ENCODE measurements at places on chromosomes 6 and 20. TPM values are rescaled to one million over a fixed set of nuclear protein-coding genes. Genes with fewer than 3 reads are reported as not detected.

DNA sequence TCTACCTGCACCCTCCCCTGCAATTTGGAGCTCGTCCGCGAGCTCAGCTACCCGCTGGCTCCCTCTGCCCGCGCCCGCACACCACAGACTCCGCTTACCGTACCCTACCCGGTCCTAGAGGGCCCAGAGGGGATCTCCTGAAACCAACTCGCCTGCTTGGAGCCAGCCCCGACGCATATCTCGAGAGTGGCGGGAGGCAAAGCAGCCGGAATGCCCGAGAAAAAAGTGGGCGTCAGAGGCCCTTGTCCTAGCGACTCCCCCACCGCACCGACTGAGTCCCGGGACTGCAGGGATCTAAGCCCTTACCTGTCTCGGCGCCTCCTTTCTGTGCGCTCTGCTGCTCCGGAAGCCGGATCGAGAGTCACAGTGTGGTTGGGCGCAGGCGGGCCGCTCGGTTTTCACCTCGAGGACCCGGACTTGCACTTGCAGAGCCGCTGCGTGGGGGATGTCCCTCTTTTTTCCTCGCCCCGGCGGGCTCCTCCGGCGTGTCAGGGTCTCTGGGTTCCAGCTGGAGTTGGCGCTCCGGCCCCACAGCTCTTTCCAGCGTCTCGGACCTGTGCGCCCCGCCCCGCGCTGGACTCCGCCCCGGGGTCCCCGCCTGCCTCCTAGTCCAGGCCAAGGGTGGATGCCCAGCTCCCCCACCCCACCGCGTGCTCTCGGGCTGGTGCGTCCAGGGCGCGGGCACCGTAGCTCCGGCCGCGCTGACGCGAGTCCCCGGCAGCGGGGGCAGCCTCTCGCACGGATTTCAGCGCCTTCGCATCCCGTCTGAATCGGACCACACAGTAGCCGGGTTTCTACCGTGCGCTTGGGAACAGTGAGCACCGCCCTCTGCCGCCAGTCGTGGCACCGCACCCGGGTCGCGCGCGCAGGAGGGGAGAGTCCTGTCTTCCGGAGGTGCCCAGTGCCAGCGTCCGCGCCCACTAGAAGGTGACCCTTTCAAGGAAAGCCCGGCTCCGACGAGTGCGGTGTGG, at the start of gene PROKR2:
TSS of gene PROKR2 (minus strand) at position 767 of the 971 bp plus-strand sequence. CDS start 2,585 bp downstream, outside the sequence.
- H3K27me3 ChIP-seq = peaks cover 56% of the 10 kb centered on the region
- peaks cover 10% of the 10 kb centered on the region for H3K4me1 ChIP-seq
- peak within 1 kb of the TSS; percentile 32 for H3K4me3 ChIP-seq
- H3K36me3 ChIP-seq = peaks cover 1% of the 10 kb centered on the region
- H3K27ac ChIP-seq = no peak within 1 kb of the TSS

GRCh38 chr6:31819871-31820299, 4.5 kb downstream of the HSPA1A start:
- no peak for DNase-seq
- H3K36me3 ChIP-seq = peaks cover 6% of the 10 kb centered on the region
- H3K27me3 ChIP-seq = no peaks in the 10 kb centered on the region

GRCh38 chr20:62428002-62428372, 648 bp upstream of the RBBP8NL start:
- no peak overlapping the region for H3K4me3 ChIP-seq
- no peaks in the 10 kb centered on the region for H3K4me1 ChIP-seq
- H3K36me3 ChIP-seq = no peaks in the 10 kb centered on the region
- H3K27me3 ChIP-seq = no peaks in the 10 kb centered on the region
- no peak for DNase-seq

- peak overlapping the region; percentile 88 for H3K4me3 ChIP-seq
- no peaks in the 10 kb centered on the region for H3K27me3 ChIP-seq
- peak; percentile 93 for DNase-seq
- H3K36me3 ChIP-seq = peaks cover 22% of the 10 kb centered on the region
Observed at GRCh38 chr6:33430991-33431879, 11.4 kb downstream of the SYNGAP1 start.

DNA sequence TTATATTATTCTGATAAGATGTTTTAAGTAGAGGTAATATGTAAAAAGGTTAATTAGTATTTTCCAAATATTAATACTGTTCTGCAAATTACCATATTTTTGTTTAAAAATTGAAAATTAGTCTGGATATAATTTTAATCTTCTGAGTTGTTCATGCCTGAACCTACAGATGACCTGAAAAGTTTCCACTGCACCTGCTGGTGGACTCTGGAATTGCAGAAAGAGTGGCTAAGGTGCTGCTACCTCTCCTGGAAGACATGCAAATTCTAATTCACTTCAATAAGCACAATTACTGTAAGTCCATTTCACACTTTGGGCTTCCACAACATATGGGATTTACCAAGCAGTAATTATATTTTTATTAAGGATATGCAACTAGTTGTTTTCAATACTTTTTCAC, 77.7 kb upstream of the OLIG3 start:
- no peaks in the 10 kb centered on the region for H3K36me3 ChIP-seq
- H3K4me1 ChIP-seq = no peaks in the 10 kb centered on the region
- no peak overlapping the region for H3K4me3 ChIP-seq
- no peak overlapping the region for H3K27ac ChIP-seq
- DNase-seq = peak; percentile 80
- H3K27me3 ChIP-seq = peaks cover 2% of the 10 kb centered on the region

DNA sequence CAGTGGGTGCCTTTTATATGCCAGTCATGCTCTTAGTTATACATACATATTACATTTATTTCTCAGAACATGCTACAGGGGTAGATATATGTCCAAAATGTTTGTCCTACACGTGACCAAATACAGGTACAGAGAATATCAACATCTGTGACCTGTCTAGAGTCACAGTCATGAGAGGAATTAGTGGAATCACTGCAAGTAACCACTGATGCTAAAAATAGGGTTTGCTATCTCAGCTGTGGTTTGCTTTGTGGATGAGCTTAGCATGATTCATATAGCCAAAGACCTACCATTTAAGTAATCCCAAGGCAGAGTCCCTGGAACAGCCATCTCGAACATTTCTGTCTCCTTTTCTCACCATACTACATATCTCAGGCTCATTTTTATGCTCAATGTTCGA, 32.3 kb downstream of the GSTA3 start:
- no peak for DNase-seq
- H3K4me3 ChIP-seq = no peak overlapping the region
- peaks cover 3% of the 10 kb centered on the region for H3K4me1 ChIP-seq
- peaks cover 4% of the 10 kb centered on the region for H3K27me3 ChIP-seq
- H3K27ac ChIP-seq = no peak overlapping the region
- H3K36me3 ChIP-seq = no peaks in the 10 kb centered on the region

GRCh38 chr6:26195376-26195923, 108.2 kb downstream of the HFE start:
- peak; percentile 93 for DNase-seq
- no peaks in the 10 kb centered on the region for H3K27me3 ChIP-seq
- peak overlapping the region; percentile 96 for H3K27ac ChIP-seq
- H3K36me3 ChIP-seq = peaks cover 21% of the 10 kb centered on the region

DNA sequence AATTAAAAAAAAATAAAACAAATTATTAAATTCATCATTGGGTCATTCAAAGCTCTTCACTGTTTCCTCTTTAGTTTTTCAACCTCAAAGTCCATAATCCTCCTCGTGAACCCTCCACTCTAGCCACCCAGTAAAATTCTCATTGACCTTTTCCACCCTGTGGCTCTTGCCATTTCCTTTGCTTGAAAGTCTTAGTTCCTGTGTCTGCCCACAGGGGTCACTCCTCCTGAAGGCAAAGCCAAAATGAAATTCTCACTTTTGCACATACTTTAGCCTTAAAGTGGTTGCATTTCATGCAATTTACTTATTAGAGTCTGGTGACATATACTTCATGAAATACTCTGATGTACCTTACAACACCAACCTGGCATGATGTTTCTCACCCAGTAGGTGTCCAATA, 263.7 kb downstream of the BMP2 start:
- DNase-seq = no peak
- H3K4me3 ChIP-seq = no peak overlapping the region
- H3K4me1 ChIP-seq = no peaks in the 10 kb centered on the region
- H3K27ac ChIP-seq = no peak overlapping the region
- H3K27me3 ChIP-seq = no peaks in the 10 kb centered on the region
- H3K36me3 ChIP-seq = no peaks in the 10 kb centered on the region

DNA sequence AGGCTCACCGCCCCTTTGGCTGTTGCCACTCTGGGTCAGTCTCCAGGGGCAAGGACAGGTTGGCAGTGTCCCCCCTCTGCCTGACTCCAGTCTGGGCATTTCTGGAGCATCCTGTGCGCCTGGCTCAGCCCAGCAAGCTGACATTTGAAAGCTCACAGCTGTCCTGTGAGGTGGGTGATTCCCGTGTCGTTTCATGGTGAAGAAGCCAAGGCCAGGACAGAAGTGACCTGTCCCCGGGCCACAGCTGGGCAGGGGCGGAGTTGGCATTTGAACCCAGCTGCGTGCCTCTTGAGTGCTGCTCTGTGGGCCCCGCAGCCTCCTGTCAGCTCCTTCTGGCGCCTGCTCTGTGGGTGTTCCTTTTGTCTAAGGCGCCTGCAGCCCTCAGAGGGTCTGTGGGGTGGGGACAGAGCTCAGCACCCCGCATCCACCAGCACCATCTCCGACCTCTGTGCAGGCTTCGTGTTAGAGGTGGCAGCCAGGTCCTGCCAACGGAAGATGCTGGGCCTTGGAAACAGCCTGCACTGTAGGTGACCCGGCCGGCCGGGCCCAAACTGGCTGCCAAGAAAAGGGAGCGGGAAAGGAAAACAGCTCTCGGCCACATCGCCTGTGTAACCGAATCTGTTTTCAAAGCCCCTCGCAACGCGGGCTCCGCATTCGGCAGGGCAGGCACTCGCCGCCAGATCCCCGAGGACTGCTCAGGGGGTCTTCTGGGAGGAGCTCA, 5.8 kb upstream of the GATA5 start:
- H3K27me3 ChIP-seq = peaks cover 60% of the 10 kb centered on the region
- H3K36me3 ChIP-seq = no peaks in the 10 kb centered on the region
- no peak for DNase-seq
- H3K4me1 ChIP-seq = peaks cover 6% of the 10 kb centered on the region
- no peak overlapping the region for H3K27ac ChIP-seq

GRCh38 chr6:31779908-31780307, 2.8 kb upstream of the VWA7 start:
- H3K27me3 ChIP-seq = no peaks in the 10 kb centered on the region
- H3K4me3 ChIP-seq = no peak overlapping the region
- no peak for DNase-seq
- peaks cover 25% of the 10 kb centered on the region for H3K4me1 ChIP-seq
- peaks cover 44% of the 10 kb centered on the region for H3K36me3 ChIP-seq

DNA sequence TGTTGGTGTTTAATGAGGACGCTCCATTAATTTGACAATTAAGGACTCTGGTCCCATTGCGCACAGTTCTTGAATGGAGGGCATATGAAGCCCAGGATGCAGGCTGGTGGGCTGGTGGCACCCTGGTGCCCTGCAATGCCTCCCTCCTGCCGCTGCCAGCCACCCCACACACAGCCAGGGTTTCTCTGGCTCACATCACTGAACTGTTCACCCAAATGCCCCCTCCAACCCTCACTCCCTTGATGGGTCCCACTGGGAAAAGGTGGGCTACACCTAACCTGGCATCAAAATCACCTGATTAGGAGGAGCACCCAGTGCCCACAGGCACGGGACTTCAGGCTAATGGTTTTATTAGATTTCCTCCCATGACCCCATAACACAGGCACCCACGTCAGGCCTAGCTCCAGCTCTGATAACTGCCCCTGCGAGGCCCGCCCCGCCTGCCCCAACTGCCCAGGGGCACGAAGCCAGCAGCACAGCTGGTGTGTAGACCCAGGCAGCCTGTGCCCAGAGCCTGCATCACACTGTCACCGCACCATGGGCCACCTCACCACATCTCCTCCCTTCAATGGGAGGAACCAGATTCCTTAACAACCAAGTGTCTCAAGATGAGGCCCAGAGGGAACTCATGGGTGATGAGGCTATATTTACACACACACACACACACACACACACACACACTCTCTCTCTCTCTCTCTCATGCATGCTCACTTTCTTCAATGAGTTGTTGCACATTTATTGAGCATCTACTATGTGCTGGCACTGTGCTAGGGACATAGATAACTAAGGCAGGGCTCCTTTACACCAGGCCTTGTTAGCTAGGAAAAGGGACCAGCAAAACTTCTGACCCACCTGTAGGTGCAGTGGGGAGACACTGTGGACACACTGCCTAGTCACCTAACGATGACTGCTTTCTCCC, 107.3 kb downstream of the NOL4L start:
- H3K36me3 ChIP-seq = peaks cover 2% of the 10 kb centered on the region
- H3K4me3 ChIP-seq = no peak overlapping the region
- H3K4me1 ChIP-seq = peaks cover 52% of the 10 kb centered on the region
- no peak for DNase-seq

GRCh38 chr6:29995340-29995777, 53.0 kb downstream of the HLA-A start:
- H3K4me3 ChIP-seq = no peak overlapping the region
- no peaks in the 10 kb centered on the region for H3K36me3 ChIP-seq
- no peaks in the 10 kb centered on the region for H3K4me1 ChIP-seq
- no peak overlapping the region for H3K27ac ChIP-seq

DNA sequence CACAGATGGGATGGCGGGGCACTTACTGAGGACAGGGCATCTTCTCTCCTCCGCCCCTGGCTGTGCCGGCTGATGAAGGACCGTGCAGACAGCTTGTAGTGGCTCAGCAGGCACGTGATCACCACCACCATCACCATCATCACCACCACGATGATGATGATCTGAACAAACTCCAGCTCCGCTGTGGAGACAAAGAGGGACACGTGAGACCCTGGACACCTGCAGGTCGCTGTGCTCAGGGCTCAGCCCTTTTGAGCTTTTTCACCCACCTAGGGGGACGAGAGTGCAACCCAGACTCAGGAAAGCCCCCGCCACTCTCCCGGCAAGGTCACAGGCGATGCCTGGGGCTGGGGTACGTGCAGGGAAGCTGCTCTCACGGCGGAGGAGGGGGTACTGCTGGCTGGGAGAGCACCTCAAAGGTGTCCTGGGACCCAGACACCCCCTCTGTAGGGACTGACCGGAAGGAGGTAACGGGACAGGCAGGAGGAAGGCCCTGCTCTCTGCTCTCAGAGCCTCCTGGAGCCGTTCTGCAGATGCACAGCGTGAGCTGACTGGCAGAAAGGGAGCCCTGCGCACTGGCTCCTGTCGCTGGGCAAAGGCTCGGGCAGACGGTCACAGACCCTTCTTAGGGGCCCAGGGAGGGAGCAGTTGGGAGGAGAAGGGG, 39.4 kb upstream of the ZBP1 start:
- peaks cover 32% of the 10 kb centered on the region for H3K4me1 ChIP-seq
- H3K27me3 ChIP-seq = no peaks in the 10 kb centered on the region
- H3K27ac ChIP-seq = no peak overlapping the region
- no peak overlapping the region for H3K4me3 ChIP-seq
- H3K36me3 ChIP-seq = peaks cover 2% of the 10 kb centered on the region

- H3K4me1 ChIP-seq = peaks cover 35% of the 10 kb centered on the region
- DNase-seq = no peak
- no peak overlapping the region for H3K27ac ChIP-seq
- H3K36me3 ChIP-seq = peaks cover 32% of the 10 kb centered on the region
Observed at GRCh38 chr6:83862776-83863471, 3.4 kb downstream of the CYB5R4 start.

- H3K4me3 ChIP-seq = no peak overlapping the region
- no peak overlapping the region for H3K27ac ChIP-seq
- no peak for DNase-seq
- H3K36me3 ChIP-seq = no peaks in the 10 kb centered on the region
Observed at GRCh38 chr20:15289337-15289736, 951.9 kb upstream of the FLRT3 start.

GRCh38 chr6:143218233-143218632, 157.5 kb downstream of the AIG1 start:
- no peak overlapping the region for H3K27ac ChIP-seq
- no peak for DNase-seq
- no peaks in the 10 kb centered on the region for H3K27me3 ChIP-seq
- H3K36me3 ChIP-seq = no peaks in the 10 kb centered on the region
- no peaks in the 10 kb centered on the region for H3K4me1 ChIP-seq

PKHD1 gene
- total RNA-seq = not detected

PLCB4 gene
- not detected for total RNA-seq

VAPB gene
- 46.8 TPM for total RNA-seq

GPX5 gene
- total RNA-seq = not detected

PRSS35 gene
- not detected for total RNA-seq

CD109 gene
- total RNA-seq = 9.5 TPM

TMEM244 gene
- 0.54 TPM for total RNA-seq

All from activated CD8-positive, alpha-beta T cell treated with anti-CD3 and anti-CD28 coated beads for 36 hours (primary cell).